ENCODE measurements at places on chromosomes 3 and 15.

DNA sequence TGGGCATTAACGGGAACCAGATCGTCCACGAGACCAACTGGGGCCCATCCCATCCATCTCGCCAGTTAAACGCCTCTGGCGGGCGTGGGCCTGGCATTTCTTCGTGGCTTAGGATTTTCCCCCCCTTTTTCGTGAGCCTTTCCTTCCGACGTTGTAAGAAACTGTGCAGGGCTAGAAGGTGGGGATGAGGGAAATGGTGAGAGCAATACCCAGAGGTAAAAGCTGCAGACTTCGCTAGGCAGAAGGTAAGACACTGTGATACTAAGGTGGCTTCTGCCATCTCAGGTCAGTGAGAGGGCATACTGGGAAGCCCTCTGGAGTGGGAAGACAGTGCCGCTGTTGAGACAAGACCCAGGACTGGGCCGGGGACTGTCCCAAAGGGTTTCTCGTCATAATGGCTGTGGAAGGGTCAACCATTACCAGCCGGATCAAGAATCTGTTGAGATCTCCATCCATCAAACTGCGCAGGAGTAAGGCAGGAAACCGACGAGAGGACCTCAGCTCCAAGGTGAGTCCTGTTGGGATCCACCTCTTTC, 666 bp downstream of the MAPKBP1 start:
- DNase-seq: no peak

DNA sequence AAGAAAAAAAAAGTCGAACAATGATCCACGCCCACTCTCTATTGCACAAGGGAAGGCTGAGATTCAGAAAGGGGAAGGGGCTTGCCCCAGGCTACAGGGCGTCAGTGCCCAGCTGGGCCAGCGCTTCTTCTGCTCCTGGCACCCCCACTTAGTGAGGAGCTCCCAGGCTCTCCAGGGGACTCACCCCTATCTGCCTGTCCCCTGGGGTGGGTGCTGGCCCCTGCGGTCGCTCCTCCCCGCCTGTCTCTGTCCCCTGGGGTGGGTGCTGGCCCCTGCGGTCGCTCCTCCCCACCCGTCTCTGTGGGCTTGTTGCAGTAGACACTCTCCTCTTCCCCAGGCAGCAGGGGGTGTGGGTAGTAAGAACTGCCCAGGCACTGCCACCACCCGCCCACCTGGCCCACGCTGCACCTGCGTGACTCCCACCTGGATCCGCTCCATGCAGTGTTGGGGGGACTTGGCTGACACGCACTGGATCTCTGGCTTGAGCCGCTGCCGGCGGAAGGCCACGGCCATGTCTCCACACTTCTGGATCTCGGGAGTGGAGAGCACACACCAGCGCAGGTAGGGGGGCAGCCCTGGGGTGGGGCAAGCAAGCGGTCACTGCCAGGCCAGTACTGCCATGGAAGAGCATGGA, 14.6 kb downstream of the MELTF start:
- no peak for DNase-seq

GRCh38 chr3:66098436-66098835, 59.7 kb upstream of the MAGI1 start:
- DNase-seq: peak; percentile 71

GRCh38 chr3:149080011-149080698, 6.2 kb downstream of the HLTF start:
- peak; percentile 55 for DNase-seq

- DNase-seq: peak; percentile 60
Observed at GRCh38 chr3:80192936-80193335, 425.1 kb upstream of the ROBO1 start.

DNA sequence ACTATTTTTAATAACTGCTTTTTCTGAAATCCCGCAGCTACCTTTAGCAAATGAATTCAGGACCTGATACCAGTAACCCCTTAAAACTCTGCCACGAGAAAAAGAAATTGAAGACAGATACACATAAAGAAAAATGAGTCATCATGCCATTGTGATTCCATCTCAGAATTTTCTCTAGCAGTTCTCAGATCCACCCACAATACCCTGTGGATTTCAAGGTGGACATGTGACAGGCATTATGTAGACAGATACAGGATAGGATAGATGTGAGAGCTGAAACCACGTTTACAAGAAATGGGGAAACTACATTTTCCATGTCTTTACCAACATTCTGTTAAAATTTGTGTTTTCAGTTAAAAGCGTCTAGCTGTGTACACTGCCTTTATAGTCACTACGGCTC, 291.9 kb upstream of the NR2F2 start:
- peak; percentile 30 for DNase-seq

- no peak for DNase-seq
Observed at GRCh38 chr3:185846037-185846436, 21.2 kb upstream of the IGF2BP2 start.

DNA sequence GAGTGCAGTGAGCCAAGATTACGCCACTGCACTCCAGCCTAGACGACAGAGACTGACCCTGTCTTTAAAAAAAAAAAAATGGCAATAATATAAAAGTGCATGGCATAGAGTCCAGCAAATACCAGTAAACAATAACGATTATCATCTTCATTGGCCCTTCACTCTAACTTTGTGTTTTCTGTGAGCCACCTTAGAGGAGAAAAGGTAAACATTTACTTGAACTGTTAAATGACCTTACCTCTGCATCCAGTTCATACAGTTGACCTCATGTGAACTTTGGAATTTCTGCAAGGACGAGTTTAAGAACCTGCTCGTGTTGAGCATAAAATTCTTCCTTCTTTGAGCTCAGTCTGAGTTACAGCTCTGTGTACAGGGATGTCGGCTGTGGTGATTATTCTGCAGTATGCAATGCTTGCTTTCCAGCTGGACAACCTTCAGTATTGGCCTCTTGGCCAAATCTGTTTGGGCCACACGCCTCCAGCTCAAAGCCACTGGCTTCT, 56.6 kb downstream of the RLBP1 start:
- DNase-seq: no peak

- no peak for DNase-seq
Observed at GRCh38 chr15:56240390-56240789, 3.3 kb downstream of the RFX7 start.

- DNase-seq: peak; percentile 68
Observed at GRCh38 chr3:115217678-115218451, 70.8 kb upstream of the ZBTB20 start.

DNA sequence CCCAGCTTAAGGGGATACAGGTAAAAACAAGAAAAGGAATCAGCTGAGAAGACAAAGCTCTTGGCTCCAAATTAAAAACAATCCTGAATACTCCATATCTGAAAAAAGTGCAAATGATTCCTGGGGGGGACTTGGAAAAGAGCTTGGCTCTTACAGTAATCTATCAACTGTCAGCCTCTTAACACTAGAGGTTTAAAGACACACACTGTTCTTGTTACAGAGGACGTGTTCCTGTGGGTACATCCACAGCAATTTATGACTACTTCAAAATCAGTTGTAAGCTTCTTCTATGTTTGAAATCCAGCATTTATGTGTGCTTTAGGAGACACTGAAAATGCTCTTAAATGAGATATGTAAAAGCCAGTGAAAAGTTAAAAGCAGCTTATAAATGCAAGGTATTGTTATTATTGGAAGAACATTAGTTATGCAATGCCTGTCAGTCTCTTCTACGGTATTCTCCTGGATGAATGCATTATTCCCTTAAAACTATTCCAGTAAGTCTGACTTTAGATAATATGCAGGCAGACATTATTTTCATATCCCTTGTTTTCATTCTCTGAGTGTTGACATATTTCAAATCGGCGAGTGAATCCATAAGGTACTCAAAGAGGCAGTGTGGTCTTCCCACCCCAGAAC, 408.4 kb upstream of the ADAMTS9 start:
- no peak for DNase-seq

GRCh38 chr15:39946862-39947261, 12.9 kb downstream of the EIF2AK4 start:
- no peak for DNase-seq

GRCh38 chr3:50121072-50122032, 32.6 kb downstream of the RBM5 start:
- peak; percentile 70 for DNase-seq

DNA sequence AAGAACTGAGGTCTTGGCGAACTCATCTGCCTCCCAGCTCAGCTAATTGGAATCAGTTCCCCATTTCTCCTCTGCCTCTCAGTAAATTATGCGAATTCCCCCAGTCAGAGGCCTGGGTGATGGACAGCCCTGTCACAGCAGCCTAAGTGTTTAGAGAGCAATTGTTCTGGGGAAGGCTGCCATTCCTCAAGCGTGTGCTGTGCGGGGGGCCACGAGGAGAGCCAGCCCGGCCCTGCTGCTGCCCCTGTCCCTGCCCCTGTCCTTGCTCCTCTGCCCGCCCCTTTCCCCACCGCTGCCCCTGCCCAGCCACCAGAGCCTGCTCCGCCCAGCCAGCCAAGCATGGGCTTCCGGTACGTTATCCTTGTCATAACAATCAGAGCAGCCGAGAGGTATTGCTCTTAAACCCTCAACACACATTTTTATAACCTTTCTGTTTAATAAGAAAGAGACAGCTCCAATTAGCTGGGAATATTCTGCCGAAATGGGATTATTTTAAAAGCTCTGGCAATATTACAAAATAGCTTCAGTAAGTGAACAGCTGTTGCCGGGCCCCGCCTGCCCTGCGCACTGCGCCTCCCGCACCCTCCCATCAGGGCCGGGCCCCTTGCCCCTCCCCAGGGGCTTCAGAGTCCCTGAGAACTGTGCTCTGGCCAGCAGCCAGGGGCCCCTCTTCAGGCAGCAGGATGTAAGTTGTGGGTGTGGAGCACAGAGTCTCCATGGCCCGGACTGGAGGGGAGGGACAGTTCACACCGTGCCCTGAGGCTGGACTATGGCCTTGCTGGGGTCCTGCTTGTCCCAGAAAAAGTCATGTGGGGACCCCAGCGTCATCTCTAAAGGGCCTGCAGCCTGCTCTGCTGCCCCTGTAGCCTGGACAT, 12.4 kb upstream of the CACNA2D2 start:
- DNase-seq: peak; percentile 18

GRCh38 chr3:181713280-181713647, 1.5 kb downstream of the SOX2 start:
- no peak for DNase-seq

DNA sequence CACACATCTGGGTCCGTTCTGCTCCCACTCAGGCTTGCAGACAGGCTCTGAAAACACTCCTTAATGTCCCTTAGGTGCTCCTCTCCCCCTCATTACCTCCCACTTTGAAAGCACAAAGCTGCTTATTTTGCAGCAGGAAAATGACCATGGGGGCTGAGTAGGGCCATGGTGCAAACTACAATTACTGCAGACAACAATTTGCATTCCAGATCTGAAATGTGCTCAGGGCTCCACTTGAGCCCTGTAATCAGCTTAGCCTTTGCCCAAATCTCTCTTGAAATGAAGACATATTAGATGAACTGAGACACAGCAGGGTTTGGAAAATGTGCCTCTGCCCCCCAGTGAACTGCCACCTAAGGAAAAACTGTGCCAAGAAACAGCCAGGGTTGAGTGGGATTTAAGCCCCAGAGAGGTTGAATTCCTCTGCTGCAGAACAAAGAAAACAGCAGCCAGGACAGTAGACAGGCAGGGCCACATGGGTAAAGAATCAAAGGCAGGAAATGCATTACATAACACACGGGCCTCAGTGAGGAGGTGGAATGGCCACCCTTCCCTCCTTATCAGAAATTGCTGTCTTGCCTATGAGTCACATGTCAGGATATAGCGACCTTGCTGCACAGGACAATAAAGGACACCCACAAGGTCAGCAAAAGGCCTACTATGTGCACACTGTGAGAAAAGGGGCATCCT, 126.8 kb upstream of the ARHGEF3 start:
- peak; percentile 48 for DNase-seq

GRCh38 chr3:127759826-127760225, 62.5 kb downstream of the MGLL start:
- DNase-seq: no peak

GRCh38 chr3:119336823-119337222, 42.6 kb downstream of the ARHGAP31 start:
- DNase-seq: no peak

GRCh38 chr3:180335050-180335449, 266.9 kb upstream of the TTC14 start:
- DNase-seq: no peak

DNA sequence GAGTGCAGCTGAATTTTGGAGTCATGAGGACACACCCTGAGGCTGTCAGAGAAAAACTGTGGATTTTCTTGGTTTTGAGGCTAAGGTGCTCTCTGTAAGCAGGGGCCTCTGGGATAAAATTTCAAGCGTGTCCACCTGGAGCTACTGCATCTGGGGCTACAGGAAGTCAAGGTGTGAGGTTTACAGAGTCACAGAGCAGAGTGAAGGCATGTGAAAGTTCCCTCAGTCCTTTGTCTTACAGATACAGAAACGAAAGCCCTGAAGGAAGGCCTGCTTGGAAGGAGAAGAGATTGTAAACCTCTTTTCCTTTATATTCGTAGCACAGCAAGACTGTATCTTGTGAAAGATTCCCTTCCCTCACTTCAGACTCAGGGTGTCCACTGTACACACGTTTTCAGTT, 138.6 kb downstream of the OPA1 start:
- no peak for DNase-seq

GRCh38 chr3:150419959-150420358, 11.9 kb downstream of the TSC22D2 start:
- DNase-seq: no peak

DNA sequence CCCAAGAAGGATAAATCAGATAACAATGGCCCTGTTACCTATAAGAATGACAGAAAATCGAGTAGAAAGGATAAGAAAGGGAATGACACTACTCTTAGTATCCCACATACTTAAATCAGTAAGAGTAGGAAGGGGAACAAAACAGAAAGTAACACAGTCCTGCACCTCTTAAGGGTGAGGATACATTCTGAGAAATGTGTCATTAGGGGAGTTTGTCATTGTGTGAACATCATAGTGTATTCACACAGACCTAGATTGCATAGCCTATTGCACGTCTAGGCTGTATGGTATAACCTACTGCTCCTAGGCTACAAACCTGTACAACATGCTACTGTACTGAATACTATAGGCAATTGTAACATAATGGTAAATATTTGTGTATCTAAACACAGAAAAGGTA, 142.6 kb downstream of the PLCH1 start:
- DNase-seq: no peak

DNA sequence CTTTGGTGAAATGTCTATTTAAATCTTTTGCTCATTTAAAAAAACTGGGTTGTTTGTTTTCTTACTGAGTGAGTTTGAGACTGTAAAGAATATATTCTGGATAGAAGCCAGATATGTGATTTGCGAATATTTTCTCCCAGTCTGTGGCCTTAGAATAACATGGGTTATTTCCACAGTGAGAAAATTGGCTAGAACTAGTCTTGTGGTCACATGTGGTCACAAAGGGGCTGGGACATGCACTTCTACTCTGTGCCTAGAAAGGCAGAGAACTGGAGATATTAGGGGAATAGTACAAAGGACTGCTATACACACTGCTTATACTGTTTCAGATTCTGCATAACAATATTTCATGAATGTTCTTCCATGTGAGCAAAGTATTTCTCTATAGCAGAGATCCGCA, 79.9 kb upstream of the RGMA start:
- peak; percentile 11 for DNase-seq

- no peak for DNase-seq
Observed at GRCh38 chr3:13700362-13700761, 151.4 kb downstream of the FBLN2 start.

GRCh38 chr15:77457191-77457904, 36.7 kb downstream of the HMG20A start:
- no peak for DNase-seq

GRCh38 chr3:33750211-33750548, 32.1 kb upstream of the CLASP2 start:
- DNase-seq: peak; percentile 3
